ENCODE measurements at places on chromosomes 12 and 14.

DNA sequence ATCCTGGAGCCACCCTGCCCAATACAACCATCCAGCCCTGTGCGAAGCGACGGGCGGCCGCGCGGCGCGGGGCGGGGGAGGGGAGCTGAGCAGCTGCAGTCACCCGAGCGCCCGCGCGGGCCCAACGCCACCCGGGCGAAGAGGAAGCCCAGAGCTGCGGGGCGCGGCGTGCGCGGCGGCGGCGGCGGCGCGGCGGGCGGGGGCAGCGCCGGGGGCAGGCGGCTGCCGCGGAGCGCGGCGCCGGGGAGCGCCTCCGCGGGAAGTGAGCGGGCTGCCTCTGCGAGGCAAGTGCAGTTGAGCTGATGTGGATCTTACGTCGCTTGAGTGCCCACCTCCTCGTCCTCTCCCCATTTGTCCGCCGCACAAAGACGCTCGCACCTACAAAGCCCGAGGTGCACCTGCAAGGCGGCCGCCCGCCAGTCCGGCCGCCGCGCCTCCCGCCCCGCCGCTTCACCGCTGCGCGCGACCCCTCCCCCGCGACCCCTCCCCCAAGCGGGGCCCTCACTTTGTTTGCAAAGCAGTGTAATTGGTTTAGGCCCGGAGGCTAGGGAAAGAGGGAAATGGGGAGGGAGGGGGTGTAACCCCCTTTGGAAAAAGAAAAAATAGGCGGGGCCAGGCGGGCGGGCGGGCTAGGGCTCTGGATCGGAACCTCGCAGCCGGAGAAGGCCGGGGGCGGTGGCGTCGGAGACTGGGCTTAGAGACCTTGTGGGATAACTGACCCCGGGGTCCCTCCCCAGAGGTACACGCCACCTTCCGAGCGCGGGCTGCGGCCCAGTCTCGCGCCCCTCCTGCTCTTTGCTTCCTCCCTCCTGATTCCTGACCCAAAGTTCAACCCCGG lies at the start of the genes FOXA1 and TTC6:
FOXA1 (minus strand) TSS at position 279 of the 838 bp plus-strand sequence; CDS start at position 2, 277 bp downstream.
TTC6 (plus strand) TSS at position 659 of the 838 bp plus-strand sequence. CDS start 26,436 bp downstream, outside the sequence.
- DNase-seq: no peak

GRCh38 chr12:124567673-124568373 lies 411 bp upstream of the NCOR2 start:
- DNase-seq: peak; percentile 79

- DNase-seq: no peak
Measured at GRCh38 chr14:44040561-44040960, 466.5 kb downstream of the FSCB start.

GRCh38 chr14:35336494-35337268 lies 44.5 kb downstream of the PSMA6 start:
- no peak for DNase-seq

- DNase-seq: no peak
Measured at GRCh38 chr14:104387022-104388010, 192.2 kb upstream of the C14orf180 start.

GRCh38 chr12:1629338-1630132 lies 504 bp downstream of the WNT5B start:
- DNase-seq: no peak
